Fibroblast of skin of scalp (primary cell): ENCODE measurements at places on chromosomes 6 and 20.

GRCh38 chr20:51327251-51327841, 215.2 kb downstream of the NFATC2 start:
- DNase-seq, result peak; percentile 92

GRCh38 chr6:37725957-37726356, 28.3 kb upstream of the MDGA1 start:
- peak; percentile 56 for DNase-seq

DNA sequence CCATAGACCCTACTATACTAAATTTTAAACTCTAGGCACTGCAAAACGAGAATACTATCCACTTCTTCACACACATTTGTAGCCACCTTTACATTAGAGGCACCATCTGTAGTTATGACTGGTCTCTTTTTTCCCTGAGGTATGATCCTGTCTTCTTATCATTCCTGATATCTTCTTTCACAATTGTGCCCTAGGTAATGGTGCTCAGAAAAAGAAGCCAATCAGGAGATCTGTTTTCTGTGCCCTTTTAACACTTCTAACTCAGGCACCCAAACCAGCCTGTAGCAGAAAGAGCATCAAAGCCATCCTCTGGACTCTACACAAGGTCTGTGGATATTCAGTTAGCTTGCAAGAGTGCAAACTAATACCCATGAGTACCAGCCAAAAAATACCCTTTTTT, 149.7 kb upstream of the SGK1 start:
- no peak for DNase-seq

DNA sequence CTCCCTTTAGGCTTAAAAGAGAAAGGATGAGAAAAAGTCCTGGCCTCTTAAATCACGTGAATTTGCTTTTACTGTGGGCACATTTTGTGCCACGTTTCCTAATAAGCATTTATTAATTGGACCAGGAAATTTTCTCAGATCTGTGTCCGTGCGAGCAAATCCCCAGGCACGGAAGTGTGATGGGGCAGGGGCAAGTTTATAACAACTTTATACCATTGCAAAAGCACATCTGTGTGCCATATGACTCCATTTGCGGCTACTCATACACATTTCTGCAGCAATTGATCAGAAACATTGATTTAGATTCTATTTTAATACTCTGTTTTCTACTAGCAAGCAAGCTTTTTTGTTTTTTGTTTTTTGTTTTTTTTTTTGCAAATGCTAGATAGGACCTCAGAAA, 373.2 kb downstream of the TAF4 start:
- no peak for DNase-seq

DNA sequence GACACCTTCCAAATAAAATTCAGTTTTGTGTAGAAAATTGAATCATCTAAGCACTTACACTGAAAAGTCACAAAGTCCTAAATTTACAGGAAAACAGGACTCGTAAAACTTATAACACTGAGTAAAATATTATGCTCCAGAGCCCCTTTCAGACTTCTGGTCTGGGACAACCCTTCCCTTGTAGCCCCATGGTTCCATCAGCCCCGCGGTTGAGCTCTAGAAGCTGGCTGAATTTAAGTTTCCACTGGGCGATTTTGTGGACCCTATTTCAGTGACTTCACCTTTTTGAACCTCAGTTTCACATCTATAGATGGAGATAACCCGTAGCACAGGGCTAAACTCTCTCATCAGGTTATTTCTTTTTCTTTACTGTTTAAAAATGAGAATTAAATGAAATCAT, 117.7 kb upstream of the BACH2 start:
- no peak for DNase-seq

GRCh38 chr6:98514073-98514720, 320.2 kb upstream of the POU3F2 start:
- DNase-seq, result no peak

GRCh38 chr6:148818939-148819575, 72.2 kb downstream of the UST start:
- DNase-seq, result peak; percentile 38

GRCh38 chr6:102571236-102571908, 1177.9 kb downstream of the GRIK2 start:
- peak; percentile 11 for DNase-seq

DNA sequence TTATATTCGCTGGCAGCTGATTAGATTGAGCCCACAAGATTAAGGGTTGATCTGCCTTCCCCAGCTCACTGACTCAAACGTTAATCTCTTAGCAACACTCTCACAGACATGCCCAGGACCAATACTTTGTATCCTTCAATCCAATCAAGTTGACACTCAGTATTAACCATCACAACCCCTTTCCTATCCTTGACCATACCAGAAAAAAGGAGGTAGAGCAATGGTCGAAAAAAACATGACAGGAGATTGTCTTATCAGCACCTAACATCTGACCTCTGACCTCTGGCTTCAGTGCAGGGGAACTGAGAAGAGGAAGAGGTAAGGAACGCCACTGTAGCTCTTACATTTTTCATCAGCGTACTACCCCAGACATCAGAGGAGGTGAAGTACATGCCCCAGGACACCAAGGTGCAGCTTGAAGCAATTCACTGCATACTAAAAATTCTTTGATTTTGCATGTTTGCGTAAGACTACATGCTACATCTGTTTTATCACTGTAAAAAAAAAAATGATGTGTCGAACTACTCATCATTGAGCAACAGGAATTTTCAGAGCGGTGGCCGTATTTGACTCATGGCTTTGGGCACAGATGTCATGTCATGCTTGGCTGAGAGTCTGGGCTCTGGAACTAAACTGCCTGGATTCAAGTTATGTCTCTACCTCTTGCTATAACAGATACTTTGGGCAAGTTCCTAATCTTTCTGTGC, 188.0 kb upstream of the TAB2 start:
- DNase-seq, result peak; percentile 72

DNA sequence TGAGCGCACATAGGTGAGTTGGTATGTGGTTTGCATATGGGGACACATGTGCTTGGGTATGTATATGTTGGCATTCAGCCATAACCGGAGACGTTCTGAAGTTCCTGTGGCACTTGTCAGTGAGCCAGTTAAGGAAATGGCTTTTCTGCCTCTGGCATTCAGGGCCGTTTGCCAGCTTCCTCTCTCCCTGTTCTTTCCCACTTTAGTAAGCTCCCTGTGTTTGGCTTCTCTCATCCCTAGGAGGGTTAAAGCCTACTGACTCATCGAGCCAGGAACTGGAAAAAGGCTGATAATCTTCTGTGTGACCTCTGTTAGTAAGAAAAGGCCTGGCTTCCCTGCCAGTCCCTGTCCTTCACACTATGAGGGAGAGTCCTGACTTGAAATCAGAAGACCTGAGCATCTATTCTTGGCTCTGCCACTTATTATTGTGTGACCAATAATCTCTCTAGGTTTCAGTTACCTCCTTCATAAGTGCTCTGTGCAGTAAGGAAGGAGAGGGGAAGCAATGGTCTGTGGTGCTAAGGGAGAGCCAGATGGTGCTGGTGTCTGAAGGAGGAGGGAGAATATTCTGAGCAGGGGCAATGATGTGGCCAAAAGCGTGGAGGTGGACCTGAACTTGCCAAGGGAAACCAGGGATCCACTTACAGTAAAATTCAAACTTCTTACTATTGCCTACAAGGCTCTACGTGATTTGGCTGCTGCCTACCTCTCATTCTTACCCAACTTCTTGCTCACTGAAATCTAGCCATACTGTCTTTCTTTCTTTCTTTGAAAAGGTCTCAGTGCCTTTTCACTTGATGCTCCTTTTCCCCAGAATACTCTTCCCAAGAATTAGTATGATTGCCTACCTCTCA, 31.4 kb downstream of the ACSS2 start:
- peak; percentile 93 for DNase-seq

GRCh38 chr20:38147163-38147562, 17.9 kb downstream of the TGM2 start:
- DNase-seq, result no peak

- DNase-seq, result peak; percentile 78
These were observed at the start of gene NECAB3 for GRCh38 chr20:33674294-33675135. Gene NECAB3 (minus strand): TSS chr20:33674428. CDS start chr20:33674352, 76 bp downstream.

- peak; percentile 82 for DNase-seq
These were observed 211.8 kb downstream of the QKI start for GRCh38 chr6:163626073-163626867.

DNA sequence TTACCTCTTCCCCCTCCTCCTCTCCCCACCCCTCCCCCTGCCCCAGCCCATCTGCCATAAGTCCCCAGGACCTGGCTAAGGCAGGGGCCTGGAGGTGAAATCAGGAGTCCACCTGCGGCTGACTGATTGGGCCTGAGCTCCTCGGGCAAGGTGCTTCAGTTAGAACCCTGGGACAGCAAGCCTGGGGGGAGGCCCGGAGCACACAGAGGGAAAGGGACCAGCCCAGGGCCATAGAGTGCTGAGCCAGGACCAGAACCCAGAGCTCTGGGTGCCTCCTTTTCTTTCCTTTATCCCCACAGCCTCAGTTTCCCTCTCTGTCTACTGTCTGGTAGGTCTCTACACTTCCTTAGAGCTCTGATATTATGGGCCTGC, 35.7 kb upstream of the VEGFA start:
- no peak for DNase-seq

- DNase-seq, result no peak
These were observed 95.1 kb downstream of the ASCC3 start for GRCh38 chr6:100785982-100786381.

- DNase-seq, result no peak
These were observed 1202.6 kb downstream of the EPHA7 start for GRCh38 chr6:92216717-92217116.

GRCh38 chr20:11851646-11852045, 66.0 kb upstream of the BTBD3 start:
- DNase-seq, result no peak

DNA sequence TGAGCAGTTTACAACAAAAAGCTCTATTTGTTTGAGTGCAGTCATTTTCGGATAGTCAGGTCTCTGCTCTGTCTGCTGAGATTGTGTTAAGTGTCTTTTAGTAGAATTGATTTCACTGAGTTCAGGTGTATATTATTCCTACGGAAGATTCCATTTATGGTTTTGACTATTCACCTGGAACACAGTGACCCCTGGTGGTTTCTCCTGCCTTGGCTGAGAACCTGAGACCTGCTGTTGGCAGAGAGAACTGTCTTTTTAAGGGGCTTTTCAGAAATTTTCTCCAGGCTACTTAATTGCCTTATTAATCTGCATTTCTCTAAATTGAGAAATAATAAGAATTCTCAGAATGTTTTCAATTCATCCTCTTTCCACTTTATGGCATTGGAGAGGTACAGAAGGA, 508.0 kb downstream of the TBC1D32 start:
- peak; percentile 2 for DNase-seq

GRCh38 chr6:2976571-2977085, 5.3 kb upstream of the SERPINB6 start:
- peak; percentile 84 for DNase-seq

DNA sequence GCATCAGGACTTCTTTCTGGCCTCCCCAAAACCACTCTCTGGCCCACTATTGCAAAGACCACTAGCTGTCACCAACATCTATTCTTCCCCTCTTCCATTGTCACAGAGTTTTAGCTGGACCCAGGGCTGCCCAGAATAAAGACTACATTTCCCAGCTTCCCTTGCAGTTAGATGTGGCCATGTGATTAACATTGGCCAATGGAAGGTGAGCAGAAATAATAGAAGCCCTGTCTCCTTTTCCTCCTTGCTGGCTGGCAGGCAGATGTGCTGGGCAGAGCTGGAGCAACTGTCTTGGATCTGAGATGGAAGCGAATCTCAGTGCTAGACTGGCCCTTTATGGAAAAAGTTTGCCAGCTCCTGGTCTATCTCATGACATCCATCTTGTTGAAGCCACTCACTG, 97.0 kb downstream of the KCNB1 start:
- DNase-seq, result peak; percentile 49

- DNase-seq, result peak; percentile 74
These were observed 91.8 kb upstream of the NHSL1 start for GRCh38 chr6:138590796-138591709.

- DNase-seq, result peak; percentile 98
These were observed at the start of gene TBPL1 for GRCh38 chr6:133952815-133953633. Gene TBPL1 (plus strand): TSS chr6:133953224. CDS start chr6:133980126, 26,902 bp downstream.

GRCh38 chr6:20408851-20409250, 7.2 kb downstream of the E2F3 start:
- DNase-seq, result no peak

DNA sequence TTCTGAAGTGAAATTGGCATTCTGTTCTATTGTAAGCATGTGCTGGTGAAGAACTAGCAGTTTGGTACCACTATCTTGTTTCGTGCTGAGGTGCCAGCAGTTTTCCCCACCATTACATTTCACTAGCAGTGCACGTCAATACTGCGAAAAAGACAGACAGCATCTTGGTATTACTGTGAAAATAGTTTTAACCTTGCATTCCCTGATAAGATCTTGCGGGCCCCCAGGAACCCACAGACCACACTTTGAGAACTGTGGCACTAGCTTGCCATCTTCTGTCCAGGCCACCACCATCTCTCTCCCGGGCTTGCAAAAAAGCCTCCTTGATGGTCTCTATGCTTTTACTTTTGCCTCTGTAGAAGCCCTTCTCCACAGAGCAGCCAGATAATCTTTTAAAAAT, 185.7 kb downstream of the BACH2 start:
- DNase-seq, result no peak

- no peak for DNase-seq
These were observed 95.8 kb downstream of the DHX35 start for GRCh38 chr20:39057911-39058310.

DNA sequence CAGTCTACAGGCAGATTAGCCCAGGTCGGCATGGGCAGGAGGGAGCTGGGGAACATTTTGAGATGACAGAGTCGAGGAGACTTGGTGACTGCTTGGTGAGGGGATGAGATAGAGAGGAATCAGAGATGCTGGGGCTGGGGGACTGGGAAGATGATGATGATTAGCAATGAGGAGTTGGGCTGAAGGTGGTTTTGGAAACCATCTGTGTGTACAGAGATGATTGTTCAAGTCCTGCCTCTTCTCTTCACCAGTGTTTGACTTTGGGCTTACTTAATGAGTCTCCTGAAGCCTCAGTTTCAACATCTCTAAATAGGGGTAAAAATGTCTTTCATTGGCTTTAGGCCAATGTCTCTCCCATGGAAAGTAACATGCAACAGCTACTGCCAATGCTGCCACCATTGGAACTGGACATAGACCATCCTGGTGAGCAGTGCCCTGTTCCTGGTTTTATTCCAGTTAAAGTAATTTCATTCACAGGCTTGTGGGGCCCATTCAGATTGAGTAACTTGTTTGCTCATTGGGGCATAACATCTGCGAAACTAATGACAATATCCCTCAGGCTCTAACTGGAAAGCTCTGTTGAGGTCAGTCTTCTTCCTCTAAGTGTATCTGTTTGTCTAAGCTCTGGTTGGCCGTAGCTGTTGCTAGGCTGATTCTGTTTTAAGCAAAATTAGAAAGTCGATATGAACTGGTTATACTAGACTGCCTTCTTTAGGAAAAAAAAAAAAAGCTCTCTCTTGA, 99.1 kb downstream of the ARMC2 start:
- peak; percentile 29 for DNase-seq

DNA sequence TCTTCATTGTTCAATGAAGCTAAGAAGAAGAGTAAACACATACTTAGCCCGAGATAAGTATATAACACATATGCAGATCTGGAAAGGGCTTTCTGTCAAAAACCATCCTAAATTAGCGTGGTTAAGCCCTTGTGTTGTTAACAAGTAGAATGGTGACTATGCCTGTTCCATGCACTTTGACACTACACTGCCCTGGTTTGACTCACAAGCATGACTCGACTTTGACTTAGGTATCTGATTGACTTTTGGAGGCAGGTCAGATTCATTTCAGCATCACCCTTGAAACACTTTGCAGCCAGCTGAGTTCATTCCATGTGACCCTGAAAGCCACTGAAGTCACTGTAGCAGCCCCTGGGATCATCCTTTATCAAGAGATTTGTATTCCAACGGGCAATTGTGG, 239.8 kb downstream of the TBX18 start:
- DNase-seq, result no peak

- no peak for DNase-seq
These were observed 223.6 kb upstream of the PREP start for GRCh38 chr6:105626295-105627158.

GRCh38 chr6:123434186-123434585, 202.6 kb downstream of the TRDN start:
- DNase-seq, result no peak
